ENCODE measurements at places on chromosomes 6 and 20.

DNA sequence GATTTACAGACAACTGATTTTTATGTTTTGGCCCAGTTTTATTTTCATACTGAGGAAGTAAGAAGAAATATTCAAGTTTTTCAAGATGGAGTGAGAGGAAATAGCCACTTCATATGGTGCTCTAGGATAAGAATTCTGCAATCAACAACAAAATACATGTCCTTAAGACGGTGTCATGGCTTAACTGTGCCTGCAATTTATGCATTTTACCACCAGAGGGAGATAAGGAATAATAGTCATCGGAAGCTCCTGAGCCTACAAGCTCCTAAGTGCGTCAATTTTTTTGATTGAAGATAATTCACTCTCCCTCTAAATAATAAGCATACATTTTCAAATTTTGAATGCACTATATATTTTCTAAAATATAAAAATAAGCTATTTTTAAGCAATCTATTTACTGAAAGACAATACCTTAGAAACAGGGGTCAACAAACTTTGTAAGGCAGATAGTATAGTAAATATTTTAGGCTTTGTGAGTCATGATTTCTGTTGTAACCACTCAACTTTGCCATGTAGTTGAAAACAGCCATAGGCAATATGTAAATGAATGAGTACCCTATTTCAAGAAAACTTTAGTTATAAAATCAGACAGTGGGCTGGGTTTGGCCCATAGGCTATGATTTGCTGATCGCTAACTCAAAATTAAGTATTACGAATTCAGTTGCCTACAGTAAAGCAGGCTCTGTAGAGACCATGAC is 230.9 kb upstream of the DTNBP1 start:
- DNase-seq: no peak

DNA sequence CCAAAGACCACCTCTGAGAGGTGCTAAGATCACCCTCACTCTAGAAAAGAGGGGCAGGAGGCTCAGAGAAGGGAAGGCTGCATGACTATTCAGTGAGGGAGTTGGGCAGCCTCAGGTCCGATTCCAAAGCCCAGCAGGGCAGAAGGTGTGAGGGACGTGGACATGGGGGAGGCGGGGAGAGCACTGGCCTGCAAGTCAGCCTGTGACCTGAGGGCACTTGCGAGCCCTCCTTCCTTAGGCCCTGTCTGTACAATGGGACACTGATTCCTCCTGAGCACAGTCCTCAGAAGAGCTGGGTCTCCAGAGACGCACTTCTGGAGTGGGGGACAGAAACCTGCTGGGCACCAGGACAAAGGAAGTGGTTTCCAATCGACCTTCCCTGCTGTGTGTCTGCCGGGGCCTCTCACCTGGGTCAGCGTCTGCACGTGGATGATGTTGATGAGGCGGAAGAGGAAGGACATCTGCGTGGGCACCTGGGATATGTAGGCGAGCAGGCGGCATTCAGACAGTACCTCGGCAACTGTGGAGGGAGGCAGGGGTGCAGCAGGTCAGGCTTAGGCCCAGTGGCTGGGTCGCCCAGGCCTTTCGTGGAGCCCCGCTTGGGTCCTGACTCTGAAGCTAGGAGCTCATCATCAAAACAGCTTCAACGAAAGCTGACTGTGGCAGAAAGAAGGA is 48.5 kb downstream of the MYH7B start:
- no peak for DNase-seq

GRCh38 chr6:123953920-123954319 is 150.3 kb downstream of the NKAIN2 start:
- DNase-seq: no peak

GRCh38 chr6:7033202-7033601 is 74.6 kb upstream of the RREB1 start:
- DNase-seq: no peak

GRCh38 chr6:11965499-11965898 is 46.6 kb upstream of the HIVEP1 start:
- DNase-seq: no peak

GRCh38 chr20:11311659-11312224 is 606.0 kb upstream of the BTBD3 start:
- DNase-seq: no peak

GRCh38 chr20:19074828-19075516 is 137.5 kb upstream of the SLC24A3 start:
- no peak for DNase-seq

DNA sequence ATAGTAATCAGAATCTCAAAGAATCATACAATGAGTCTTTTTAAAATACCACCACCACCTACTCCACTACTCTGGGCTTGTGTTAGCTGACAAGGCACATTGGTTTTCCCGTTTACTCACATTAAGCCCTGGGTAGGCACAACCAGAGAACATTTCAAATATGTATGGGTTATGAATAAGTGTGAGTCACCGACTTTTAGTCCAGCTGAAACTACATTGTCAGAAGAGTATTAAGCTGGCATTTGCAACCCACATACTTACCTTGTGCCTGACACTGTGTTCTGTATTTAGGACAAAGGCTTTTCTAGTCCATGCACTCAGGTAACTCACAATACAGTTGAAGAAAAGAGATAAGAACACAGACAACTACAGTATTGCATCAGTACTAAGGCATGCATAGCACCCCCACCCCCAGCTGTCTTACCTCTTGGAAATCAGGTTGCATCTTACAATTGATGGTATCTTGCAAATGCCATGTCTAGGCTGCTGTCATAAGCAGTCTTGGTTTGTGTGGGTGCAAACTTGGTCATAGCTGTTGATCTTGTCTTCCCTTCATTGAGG is 40.3 kb upstream of the AHI1 start:
- no peak for DNase-seq

DNA sequence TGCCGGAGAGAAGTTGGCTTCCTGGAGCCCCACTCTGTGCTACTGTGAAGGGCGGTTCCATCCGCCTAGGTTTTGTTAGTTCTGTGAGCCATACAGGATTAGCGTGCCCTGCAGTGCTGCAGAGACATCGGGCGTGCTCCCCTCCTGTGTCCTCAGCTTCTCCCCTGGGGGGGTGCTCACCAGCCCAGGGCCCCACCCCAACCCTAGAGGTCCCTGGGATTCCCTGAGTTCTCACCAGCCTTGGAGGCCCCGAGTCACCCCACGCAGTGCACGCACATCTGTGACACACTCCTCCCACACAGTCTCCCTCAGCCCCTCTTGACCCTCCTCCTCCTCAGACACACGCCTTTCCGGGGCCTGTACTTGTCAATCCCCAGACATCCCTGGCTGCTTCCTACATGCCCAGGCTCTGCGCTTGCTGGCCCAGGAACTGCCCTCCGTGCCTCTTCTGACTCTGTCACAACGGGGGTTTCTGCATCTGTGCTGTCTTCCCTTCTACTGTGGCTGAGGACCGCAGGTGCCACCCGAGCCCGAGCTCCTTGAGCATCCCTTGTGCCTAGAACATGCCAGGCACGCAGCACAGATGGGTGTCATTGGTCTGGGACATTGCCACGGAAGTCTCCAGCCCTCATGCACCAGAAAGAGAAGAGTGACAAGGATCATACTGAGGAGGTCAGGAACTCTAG is 123.2 kb upstream of the RPS6KA2 start:
- no peak for DNase-seq

GRCh38 chr6:13494137-13494536 is 6.7 kb upstream of the GFOD1 start:
- no peak for DNase-seq

GRCh38 chr20:38181207-38181801 is 16.2 kb upstream of the TGM2 start:
- DNase-seq: no peak

DNA sequence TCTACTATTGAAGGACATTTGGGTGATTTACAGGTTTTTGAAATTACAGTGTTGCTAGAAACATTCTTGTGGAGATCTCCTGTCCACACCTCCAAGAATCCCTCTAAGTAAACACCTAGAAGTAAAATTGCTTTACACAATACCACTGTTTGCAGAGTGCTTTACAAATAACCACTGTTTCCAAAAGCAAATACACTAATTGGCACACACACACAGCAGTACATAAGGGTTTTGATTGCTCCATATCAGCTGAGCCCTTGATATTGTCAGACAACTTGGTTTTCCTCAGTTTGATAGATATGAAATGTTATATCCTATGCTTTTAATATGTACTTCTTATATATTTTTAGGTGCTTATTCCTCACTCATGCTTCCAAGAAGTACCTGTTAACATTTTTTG is 6.3 kb downstream of the HMGN4 start:
- no peak for DNase-seq

DNA sequence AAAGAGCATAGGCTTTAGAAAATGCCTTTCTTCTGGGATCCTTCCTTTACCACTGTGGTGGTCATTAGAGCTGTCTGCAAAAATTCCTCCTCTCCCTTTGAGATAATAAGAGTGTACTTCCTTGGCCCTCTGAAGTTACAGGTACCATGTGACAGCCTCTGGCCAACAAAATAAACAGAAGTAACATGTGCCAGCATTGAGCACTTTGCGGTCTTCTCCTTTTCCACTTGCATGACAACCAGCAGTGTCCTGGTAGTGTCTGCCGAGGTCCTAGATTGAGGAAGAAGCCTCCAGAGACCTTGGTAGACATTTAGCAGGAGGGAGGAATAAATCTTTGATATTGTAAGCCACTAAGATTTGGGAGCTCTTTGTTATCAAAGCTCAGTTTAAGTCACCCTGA is 87.5 kb upstream of the ARID1B start:
- no peak for DNase-seq

DNA sequence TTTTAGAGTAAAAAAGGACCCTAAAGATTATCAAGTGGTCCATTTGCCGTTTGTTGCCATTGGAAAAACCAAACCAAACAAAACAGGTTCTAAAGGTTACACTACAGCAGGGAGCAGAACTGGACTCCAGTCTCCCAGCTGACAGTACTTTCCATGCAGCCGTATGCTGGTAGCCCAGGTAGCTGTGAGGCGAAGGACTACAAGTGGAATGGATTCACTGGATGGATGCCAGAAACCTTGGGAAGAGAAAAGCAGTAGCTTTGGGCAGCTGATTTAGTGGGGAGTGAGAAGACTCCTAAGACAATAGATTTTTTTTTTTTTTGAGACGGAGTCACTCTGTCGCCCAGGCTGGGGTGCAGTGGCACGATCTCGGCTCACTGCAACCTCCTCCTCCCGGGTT is 88.3 kb downstream of the SASH1 start:
- DNase-seq: peak; percentile 61

DNA sequence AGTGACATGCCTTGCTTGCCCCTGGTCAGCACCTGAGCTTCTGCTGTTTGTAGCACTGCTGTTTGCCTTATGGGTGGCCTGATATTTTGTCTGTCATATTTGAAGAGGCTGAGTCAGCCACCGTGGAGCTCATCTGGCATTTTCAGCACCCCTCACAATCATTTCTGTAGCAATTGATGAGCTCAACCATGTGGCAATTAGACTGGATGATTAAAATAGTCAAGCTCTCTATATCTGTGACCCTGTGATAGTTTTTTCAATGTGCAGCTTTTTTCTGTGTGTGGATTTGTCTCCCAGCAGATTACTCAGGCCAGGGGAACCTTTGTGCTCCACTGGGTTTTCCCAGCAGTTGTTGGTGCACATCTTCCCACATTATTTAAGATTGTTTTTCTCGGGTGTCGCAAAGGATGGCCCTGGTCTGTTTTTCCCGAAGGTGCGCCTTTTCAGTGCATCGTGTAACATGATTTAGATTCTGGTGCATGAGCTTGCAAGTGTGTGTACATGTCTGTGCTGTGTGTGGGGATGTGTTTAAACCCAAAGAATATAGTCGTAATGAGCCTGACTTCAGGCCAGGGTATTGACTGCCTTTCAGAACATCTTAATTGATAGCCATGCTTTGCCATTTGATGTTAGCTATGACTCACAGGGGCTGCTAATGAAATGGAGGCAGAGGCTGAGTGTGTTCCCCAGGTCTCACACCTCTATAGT is 31.6 kb upstream of the GLP1R start:
- no peak for DNase-seq

DNA sequence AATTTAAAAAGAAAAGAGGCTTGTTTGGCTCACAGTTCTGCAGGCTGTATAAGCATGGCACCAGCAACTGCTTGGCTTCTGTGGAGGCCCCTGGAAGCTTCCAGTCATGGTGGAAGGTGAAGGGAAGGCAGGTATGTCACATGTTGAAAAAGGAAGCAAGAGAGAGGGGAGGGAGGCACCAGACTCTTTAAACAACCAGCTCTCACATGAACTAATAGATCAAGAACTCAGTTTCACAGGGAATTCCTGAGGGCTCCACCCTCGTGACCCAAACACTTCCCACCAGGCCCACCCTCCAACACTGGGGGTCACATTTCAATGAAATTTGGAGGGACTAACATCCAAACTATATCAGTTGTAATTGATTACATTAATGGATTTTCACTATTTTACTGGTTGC is 127.9 kb upstream of the MLIP start:
- no peak for DNase-seq

DNA sequence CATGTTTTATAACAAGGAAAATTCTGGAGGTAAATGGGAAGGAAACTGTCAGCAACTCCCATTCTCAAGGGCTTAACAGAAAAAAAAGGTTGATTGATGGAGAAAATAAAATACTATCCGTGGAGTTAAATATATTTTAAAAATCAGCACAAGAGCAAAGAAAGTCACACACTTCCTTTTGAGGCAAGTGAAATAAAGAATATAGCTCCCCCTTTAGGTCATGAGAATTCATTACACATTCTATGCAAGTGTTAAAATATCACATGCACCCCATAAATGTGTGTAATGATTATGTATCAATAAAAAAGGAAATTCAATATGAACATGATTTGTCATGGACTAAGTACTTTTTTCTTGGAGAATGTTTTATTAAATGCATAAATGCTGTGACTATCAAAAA is 349.2 kb downstream of the TPBG start:
- no peak for DNase-seq

DNA sequence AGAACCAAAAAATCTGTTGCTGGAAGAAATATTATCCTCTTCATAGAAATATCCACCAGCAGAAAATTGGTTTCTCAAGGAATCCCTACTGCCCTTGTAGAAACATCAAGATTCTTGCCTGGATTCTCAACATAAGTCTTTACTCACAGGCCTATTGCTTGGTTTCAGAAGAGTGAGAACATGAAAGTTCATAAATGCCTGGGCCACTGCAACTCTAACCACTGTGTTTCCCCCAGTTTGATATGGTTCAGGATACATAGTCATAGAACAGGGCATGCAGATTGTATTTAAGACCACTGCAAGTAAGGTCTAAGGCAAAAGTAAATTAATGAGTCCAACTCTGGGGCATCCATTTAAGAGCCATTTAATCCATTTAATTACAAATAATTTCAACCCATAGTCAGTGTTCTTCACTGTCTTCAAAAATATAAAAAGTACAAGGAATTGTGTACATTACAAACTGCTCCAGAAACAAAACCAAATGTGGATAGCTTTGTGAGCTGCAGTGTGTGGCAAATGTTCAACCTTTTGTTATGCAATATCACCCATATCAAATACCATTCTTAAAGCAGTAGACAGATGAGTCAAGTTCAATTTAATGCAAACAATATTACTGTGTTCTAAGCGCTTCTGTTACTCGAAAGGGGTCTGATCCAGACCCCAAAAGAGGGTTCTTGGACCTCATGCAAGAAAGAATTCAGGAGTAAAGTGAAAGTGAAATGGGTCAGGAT is 83.3 kb downstream of the OPRM1 start:
- DNase-seq: no peak

- no peak for DNase-seq
Observed at GRCh38 chr20:25011261-25011660, 18.7 kb upstream of the APMAP start.

- no peak for DNase-seq
Observed at GRCh38 chr20:37348792-37349516, 3.0 kb downstream of the SRC start.

GRCh38 chr6:72376736-72377135 is 245.1 kb upstream of the KCNQ5 start:
- no peak for DNase-seq

- peak; percentile 80 for DNase-seq
Observed at GRCh38 chr6:101543796-101544195, 150.3 kb downstream of the GRIK2 start.
